Stimulated activated CD4-positive, alpha-beta T cell treated with anti-CD3 and anti-CD28 coated beads, TNF-alpha, amount 100 ng/mL, for 4 hours (primary cell): ENCODE measurements at places on chromosomes 5 and 9.

DNA sequence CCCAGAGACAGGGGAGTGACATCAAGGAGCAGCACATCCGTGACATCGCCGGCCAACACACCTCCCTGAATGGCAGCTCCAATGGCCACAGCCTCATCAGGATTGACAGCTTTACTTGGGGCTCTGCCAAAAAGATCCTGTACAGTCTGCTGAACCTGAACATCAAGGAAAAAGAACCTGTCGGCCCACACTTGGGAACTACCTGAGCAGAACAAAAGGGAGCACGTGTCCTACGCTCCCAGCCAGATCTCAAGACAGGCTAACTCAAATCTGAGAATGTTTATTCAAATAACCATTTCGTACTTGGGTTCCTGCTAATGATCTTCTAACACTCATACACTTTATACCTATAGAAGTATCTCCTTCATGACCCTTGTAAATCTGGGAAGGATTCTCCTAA lies 15.3 kb downstream of the HSPA9 start:
- DNase-seq: no peak

- DNase-seq: no peak
Measured at GRCh38 chr5:163505049-163505367, 411 bp upstream of the MAT2B start.

DNA sequence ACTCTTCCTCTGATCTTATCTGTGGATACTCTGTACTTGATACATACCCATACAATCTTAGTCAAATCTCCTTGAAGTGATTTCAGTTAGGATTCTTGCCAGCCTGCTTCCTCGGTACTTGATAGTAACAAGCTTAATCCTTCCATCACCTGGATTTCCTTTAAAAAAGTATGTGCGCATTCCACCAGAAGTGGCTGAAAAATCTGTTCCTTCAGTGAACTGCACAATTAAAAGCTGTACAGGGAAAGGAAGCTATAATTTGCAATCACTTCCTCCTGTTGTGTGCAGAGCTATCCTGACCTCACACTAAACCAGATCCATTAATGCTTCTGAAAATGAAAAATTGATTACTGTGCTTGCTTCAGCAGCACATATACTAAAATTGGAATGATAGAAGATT lies 47.3 kb downstream of the PWWP2A start:
- no peak for DNase-seq

DNA sequence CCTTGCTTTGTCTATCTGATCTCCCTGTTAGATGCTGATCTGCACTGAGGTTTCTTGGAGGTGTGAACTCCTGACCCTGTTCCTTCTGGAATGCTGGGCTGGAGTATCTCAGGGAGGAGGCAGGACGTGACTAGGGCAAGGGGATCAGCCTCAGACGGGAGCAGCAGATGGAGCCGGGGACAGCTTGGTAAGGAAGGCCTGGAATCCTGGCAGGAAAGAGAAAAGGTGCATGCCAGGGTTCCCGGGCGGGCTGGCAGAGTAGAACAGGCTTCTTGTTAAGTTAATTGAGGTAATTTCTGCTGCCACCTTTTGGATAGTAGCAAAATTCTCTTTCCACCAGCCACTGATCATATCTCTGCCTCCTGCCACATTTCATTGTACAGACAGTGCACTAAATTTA lies 180.9 kb downstream of the ZNF462 start:
- DNase-seq: no peak

DNA sequence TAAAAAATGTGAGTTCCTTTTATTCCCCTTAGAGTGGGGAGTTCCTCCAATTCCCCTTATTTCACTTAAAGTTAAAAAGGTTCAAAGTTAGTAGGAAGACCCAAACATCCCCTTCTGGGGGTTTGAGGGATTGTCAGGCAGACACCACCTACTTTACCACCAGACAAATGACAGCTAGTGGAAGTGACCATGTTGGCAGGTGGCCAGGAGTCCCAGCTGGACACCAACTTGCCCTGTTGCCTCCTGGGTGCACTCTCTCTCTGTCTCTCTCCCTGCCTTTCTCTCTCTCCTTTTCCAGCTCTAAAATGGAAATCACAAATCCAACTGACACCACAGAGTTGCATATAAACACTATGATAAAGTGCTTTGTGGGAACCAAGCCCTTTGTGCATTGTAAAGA lies 307.7 kb upstream of the TLE4 start:
- DNase-seq: no peak

GRCh38 chr9:80881940-80882339 lies 807.4 kb downstream of the TLE1 start:
- DNase-seq: no peak

DNA sequence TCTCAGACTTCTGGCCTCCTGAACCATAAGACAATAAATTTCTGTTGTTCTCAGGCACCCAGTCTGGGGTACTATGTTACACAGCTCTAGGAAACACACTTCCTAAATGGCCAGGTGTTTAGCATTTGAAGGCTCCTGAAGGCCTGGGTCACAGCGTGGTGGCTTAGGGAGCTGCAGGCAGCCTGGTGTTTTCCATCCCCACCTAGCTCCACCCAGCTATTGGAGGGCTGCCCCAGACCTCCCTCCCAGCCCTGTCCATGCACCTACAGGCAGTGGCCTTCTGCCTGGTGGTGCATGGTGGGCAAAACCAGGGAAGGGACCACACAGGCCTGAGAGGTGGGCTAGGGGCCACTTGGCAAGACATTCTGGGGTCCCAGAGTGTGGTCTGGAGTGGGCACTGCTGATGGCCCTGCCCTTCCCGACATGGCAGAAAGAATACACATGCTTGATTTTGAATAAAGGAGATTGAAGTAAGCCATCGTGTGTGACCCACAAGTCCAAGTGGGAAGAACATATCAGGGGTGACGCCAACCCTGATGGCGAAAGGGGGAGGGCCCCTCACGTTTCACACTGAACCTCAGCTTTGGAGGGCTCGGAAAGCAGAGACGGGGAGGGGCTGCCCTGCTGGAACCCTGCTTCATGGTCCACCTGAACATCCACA lies 1.3 kb upstream of the SUSD3 start:
- DNase-seq: no peak

GRCh38 chr9:81565609-81566008 lies 123.7 kb downstream of the TLE1 start:
- no peak for DNase-seq

DNA sequence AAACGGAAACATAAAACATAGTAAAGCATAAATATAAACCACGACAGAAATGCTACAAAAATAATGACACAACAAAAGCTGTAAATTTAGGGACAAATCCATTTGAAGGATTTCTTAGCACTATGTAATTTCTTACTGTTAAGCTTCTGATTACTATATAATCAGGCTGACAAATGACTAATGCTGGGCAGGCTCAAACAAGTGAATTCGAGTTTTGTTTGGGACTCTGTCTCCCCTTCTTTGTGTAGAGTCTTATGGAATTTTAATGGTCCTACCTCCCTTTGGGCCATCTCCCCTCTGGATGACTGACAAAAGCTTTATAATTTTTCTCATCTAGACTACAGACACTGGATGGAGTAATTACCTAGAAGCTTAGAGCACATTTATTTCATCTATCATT lies 24.6 kb upstream of the KIF2A start:
- no peak for DNase-seq

DNA sequence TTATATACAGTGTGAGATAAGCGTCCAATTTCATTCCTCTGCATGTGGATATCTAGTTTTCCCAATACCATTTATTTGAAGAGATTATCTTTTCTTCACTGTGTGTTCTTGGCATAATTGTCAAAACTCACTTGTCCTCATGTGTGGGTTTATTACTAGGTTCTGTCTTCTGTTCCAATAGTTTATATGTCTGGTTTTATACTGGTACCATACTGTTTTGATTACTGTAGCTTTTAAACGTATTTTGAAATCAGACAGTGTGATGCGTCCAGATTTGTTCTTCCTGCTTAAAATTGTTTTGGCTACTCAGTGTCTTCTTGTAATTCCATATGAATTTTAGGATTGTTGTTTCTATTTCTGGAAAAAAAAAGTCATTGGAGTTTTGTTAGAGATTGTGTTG lies 10.2 kb downstream of the NDUFAF2 start:
- no peak for DNase-seq

DNA sequence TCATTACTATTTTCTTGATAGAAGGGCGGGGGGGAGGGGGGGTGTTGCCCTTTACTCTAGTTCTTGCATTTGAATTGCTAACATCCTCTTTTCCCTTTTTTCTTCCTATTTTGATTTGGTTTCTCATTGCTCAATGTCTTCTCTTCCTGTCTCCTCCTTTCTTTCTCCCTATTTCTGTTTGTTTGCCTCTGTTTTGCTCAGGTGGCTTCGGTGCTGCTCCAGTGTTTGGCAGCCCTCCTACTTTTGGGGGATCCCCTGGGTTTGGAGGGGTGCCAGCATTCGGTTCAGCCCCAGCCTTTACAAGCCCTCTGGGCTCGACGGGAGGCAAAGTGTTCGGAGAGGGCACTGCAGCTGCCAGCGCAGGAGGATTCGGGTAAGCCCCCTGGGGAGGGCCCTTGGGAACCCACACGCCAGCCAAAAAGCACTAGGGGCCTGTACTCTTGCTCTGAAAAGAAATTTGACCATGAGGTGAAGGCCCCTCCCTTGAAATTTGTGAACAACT lies 48.3 kb downstream of the FAM78A start:
- DNase-seq: no peak

DNA sequence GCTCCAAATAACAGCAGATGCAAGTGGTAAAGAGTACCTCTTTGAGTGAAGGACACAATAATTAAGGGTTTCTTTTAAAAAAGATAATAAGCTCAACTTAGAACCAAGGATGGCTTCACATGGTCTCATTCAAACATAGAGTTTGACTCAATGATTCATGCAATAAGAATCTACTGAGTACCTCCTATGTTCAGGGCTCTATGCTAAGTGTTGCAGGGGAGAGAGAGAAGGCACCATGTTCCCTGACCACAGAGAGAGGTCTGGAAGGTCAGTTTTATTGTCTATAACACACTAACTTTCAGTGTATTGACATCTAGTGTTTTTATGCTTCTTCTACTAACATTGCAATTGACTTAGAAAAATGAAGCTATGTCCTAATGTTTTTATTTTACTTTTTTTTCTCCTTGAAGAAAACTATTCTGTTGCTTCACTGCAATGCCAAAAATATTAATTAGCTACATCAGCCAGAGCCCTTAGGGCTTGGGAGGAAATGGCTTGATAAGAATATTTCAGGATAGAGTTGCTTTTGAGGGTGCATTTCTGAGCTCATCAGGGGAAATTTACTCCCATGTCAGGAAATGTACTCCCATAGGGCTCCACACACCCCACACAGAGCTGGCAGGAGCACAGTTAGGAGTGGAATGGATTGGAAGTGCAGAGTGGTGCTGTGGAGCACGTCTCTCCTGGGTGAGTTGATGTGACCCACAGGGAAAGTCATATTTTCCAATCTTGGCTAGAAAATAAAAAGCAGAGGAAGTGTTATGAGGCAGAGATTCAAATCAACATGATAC lies 106.6 kb downstream of the PDE8B start:
- no peak for DNase-seq

GRCh38 chr9:130172858-130173665 lies 858 bp downstream of the NCS1 start:
- peak; percentile 26 for DNase-seq

DNA sequence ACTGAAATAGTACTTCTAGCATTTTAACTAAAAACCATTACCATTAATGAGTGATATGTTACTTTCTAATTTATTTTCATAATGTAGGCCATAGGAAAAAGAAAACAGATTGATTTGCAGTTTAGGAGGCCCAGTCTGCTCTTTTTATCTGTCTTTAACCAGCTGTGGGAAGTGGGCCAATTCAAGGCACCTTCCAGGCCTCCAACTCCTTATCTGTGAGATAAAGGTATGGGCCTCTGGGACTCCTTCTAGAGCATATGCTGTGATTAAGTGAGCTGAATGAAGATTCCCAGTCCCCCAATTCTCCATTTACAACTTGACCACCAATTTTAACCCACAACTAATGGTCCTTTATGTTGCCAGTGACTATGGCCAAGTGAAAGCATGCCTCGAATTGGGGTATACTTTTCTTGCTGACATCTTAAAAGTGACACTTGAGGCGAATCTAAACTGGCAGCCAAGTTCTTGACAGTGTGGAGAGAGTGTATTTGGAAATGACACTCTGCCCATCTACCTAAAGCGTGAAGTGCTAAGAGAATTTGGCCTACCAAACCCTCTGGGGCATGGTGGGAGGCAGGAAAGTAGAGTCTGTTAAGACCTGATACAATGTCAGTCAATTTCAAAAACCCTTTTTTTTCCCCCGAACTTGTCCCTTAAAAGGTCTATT lies 88.3 kb downstream of the PIK3R1 start:
- DNase-seq: no peak

- no peak for DNase-seq
Measured at GRCh38 chr5:137584262-137584661, 85.1 kb upstream of the SPOCK1 start.

- DNase-seq: no peak
Measured at GRCh38 chr9:119369680-119370366, 588 bp upstream of the BRINP1 start.

GRCh38 chr5:97164846-97165245 lies 18.2 kb downstream of the RIOK2 start:
- DNase-seq: no peak

DNA sequence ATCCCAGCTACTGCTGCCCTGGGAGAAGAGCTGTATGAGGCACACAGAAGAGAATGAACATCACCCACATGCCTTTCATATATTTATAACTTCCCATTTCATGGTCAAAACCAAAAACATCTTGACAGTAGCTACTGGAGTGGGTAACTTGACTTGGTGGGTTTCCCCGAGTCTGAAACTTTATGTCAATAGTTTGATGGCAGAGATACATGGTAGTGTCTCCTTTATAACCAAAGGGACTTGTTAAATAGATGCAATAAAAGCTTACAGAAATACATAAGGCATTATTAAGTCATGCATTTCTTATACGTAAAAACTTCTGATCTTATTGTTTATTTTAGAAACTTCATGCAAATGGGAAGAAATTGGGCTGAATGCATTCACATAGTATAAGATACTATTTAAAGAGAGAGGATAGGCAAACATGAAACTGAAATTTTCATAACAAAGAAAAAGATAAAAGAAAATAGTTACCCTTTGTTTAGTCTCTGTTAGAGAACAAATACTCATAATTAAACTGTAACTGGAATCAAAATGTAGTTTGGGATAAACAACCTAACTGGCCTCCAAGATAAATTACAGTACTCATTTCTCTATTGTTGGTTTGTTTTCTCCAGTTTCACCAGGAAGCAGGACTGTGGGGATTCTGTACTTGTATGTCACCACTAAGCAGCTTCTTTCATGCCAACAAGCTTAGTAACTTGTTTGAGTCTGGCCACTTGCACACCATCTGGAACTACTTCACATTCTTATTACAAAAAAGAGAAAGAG lies 459.3 kb upstream of the MEF2C start:
- DNase-seq: no peak
